Stimulated activated CD8-positive, alpha-beta memory T cell treated with anti-CD3 and anti-CD28 coated beads, Interleukin-4, amount 100 ng/mL, for 1 hour (primary cell): ENCODE measurements at places on chromosomes 6 and 20.
A peak's percentile ranks its signal among the peaks of the same experiment; 100 is the strongest.

- no peak for DNase-seq
Observed at GRCh38 chr6:154460306-154461071, 50.0 kb downstream of the CNKSR3 start.

GRCh38 chr20:11826334-11826733 lies 91.4 kb upstream of the BTBD3 start:
- DNase-seq, result no peak

GRCh38 chr6:13453771-13454251 lies 33.6 kb downstream of the GFOD1 start:
- no peak for DNase-seq

GRCh38 chr6:35876902-35877301 lies 44.0 kb downstream of the SRPK1 start:
- DNase-seq, result no peak

DNA sequence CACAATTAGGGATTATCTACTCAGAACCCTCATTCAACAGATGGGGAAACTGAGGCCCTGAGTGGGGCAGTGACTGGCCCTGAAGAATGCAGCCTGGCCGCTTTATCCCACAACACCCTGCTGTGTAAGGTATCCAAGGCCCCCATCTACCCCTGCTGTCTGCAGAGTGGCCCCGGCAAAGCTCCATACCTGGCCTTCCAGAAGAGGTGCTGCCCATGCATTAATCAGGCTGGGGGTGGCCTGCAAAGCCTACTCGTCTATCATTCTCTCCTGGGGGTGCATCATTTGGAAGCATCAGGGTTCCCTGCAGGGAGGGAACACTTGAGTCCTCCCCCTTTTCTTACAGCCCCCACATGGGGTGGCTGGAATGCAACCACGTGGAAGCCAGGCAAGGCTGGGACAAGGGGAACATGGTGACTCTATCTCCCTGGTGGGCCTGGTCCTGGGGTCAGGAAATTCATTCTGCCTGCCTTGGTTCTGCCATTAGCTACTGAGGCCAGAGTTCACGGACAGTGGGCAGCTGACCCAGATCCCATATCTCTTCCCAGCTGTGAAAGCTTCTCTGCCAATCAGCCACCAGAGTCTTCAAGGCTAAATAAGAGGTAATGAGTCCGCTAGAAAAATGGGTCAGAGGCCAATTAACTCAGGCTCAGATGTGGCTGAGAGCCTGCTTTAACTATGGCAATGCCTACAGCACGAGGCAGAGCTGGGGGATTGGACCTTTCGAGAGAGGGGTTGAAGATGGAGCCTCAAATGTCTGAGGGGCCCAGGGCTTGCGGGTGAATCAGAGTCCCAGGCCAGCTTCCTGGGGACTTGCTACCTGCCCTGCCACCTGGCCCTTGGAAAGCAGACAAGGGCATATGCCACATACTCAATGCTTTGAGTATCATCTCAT lies 72.3 kb upstream of the TOX2 start:
- DNase-seq, result no peak

DNA sequence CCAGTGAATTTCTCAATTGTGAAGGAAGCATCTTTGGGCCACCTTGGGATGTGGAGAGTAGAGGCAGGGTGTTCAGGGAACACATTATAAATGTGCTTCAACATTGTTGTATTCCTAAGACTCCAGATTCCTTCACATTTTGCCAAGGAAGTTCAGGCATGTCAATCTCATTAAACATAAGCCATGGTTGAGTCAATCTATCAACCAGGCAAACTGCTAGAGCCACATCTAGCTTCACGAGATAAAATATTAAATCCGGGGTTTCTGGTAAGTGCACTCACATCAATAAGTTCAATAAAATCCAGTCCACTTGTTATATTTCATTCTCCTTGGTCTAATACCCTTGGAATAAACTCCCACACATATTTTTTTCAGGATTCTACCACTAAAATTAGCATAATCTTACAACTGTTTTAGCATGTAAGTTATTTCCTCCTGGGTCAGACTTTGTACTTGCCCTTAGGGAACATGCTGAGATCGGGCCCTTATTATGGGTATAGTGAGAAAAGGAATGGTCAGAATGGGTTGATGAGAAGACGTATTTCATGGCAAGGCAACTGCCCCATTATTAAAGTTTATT lies 93.6 kb downstream of the ADTRP start:
- no peak for DNase-seq

GRCh38 chr6:89287351-89288028 lies 27.6 kb downstream of the GABRR2 start:
- DNase-seq, result no peak

DNA sequence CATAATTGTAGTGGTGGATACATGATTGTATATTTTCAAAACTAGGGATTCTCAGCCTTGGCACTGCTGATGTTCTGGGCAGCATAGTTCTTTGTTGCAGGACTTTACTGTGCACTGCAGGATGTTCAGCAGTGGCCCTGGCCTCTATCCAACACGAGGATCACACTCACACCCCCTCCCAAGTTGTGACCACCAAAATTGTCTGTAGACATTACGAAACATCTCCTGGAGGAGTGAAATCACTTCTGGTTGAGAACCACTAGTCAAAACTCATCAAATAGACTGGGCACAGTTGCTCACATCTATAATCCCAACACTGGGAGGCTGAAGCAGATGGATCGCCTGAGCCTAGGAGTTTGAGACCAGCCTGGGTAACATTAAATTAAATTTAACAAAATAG lies 123.1 kb upstream of the CDYL start:
- no peak for DNase-seq

- no peak for DNase-seq
Observed at GRCh38 chr20:63048516-63049190, 41.9 kb upstream of the BHLHE23 start.

DNA sequence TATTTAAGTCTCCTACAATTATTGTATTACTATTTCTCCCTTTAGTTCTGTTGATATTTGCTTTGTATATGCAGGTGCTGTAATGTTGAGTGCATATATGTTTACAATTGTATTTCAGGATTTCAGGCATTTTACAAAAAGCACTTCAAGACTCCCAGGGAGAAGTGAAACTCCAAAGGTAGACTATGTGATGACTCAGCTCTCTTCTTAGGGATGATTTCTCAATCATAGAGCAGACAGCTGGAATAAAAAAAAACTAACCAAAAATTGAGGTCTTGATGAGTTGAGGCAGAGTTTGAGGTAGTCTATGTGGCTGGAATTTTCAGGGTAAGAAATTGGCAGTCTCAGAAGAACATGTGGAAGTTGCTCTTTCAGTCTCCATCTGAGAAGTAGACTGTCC lies 786.1 kb downstream of the TFAP2A start:
- no peak for DNase-seq

GRCh38 chr6:21033575-21034026 lies 499.3 kb downstream of the CDKAL1 start:
- DNase-seq, result no peak

- no peak for DNase-seq
Observed at GRCh38 chr6:41021832-41022231, 17.2 kb downstream of the UNC5CL start.

DNA sequence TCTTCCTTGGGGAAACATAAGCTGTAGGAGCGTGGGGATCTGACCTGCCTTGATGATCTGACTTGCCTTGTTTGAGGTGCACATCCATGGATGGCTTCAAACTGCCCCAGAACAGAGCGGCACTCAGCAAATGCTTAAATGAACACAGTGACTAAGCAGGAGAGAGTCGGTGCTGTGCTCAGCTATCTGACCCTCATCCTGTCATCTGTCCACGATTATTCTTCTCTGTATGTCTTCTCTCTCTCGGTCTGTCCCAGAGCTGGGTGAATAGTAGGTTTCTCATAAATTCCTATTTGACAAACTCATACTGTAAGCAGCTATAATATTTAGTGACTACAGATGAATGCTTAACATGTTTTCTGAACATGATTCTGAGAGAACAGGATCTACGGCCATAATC lies 37.3 kb downstream of the TRAM2 start:
- no peak for DNase-seq

DNA sequence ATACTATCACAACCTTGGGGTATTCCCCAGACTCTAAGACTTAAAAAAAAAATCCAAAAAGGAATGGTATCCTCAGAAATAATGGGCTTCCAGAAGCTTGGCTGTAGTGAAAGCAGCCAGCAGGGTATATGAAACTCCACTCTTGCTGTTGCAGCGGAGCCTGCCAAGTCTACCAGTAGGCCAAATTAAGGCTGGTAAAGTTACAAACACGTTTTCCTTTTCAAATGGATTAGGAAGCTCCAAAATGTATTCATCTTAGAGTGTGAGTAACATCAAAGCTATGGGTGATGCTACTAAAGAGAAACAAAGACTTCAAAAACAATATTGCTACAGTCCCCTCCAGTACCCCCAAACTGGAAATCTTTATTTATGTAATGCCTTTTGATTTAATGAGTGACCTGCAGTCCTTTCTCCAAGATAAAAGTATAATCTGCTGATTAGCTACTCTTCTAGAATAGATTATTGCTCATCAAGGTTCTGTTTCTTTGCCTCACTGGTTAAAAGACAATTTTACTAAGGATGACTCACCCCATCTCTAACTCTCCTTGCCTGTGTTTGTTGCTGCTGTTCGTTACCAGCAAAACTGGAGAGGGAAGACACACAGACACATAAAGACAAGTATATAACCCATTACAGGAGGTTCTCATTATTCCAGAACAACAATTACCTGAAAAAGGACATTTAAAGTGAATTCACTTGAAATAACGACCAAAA lies 84.9 kb downstream of the BTBD9 start:
- no peak for DNase-seq

DNA sequence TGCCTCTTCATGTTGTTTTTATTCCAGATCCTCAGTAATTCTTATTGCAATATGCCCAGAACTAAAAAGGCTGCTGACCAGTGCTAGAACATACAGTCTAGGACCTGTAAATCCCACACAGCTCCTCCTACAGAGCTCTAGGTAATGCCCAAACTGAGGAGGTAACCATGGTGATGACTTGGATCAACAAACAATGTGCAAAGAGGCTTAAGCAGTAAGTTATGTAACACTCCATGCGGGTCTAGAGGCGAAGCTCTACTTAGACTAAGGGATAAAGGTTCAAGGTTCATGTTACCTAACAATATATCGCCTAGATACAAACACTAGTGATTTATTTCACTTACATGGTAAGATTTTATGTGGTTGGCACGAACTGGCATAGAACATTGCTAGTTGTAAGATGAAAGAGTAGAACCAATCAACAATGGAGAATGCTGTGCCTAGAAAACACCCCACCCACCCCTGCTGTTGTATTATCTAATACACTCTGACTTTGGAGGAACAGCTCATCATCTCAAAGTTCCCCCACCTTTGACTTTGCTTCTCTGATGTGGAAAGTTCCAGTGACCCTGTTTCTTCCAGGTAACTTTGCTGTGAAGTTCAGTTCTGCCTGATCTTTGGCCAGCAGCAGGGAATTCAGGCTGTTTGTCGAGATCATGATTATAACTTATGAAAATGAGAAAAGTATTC lies 242.4 kb downstream of the ALDH8A1 start:
- no peak for DNase-seq

DNA sequence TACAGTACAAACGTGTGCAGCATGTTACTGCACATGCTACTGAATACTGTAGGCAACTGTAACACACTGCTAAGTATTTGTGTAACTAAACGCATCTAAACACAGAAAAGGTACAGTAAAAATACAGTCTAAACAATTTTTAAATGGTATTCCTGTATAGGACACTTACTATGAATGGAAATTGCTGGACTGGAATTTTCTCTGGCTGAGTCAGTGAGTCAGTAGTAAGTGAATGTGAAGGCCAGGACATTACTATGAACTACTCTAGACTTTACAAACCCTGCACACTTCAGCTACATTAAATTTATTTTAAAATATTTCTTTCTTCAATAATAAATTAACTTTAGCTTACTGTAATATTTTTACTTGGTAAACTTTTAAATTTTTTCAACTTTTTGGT lies 225.0 kb upstream of the TENT5A start:
- DNase-seq, result no peak

DNA sequence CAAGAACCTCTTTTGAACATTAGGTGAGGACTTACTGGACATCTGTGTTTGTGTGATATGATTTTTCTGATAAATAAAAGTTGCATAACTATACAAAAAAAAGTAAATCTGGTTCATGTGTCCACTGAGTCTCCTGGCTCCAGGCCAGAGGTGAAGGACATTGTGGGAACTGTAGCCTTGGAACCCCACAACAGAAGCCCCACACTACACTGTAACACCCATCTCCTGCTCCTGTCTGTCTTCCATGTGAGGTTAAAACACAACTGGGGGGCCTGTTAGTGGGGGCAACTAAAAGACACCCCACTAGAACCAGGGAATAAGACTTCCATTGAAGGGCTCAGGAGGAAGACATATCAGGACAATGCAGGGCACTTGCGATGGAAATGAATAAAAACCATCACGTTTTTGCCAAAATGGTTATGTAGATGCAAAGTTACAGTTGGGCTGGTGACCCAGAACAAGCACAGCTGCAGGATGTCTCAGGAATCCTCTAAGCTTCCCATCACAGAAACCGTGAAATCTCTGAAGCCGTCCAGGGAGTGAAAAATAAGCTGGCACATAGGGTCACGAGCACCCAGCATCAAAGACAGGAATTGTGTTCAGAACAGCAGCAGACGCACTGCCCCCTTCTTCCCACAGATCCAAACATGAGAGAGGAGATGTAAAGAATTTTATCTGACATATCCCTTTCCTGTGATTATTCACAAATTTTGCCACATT lies 36.7 kb upstream of the PCSK2 start:
- DNase-seq, result no peak

DNA sequence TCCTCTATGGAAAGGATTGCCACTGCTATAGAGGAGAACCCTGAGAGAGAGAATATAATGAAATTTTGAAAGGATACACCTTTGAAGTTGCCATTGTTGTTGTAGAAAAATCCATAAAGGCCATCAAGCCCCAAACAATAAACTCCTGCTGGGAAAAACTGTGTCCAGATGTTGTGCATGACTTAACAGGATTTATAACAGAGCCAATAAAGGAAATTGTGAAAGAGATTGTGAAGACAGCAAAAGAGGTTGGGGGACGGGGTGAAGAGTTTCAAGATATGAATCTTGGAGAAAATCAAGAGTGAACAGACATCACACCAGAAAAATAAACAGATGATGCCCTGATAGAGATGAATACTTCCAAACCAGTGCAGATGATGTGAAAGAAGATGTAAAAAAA lies 396.4 kb downstream of the BCKDHB start:
- no peak for DNase-seq

GRCh38 chr6:24720131-24720603 lies 1.2 kb upstream of the C6orf62 start:
- peak; percentile 65 for DNase-seq
